ENCODE measurements at places on chromosomes 2 and 18.

DNA sequence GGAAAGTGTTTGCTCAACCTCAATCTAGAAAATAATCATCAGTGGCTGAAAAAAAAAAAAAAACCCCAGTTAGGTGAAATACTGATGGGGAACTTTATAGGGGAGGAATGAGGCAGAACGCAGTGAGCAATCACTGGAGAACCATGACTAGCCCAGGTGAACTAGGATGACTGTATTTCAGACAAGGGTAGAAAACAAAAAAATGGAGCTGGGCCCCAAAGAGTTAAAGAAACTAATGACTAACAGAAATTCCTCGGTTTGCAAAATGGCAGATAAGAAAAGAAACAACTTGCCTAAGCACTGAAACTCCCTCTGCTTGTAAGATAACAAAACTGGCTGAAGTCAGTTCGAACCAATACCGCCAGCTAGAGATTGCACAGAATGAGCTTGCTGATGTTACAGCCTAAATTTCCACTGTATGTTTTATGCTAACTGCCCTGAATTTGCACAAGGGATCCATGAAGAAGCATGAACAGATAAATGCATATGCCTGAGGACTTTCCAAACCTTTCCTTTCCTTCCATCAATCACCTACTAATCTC lies 245.9 kb downstream of the METTL4 start:
- ATAC-seq, result no peak

- peak; percentile 85 for ATAC-seq
These were observed 16.4 kb upstream of the NFU1 start for GRCh38 chr2:69453475-69454129.

- no peak for ATAC-seq
These were observed 89.5 kb downstream of the CERS6 start for GRCh38 chr2:168545439-168546082.

DNA sequence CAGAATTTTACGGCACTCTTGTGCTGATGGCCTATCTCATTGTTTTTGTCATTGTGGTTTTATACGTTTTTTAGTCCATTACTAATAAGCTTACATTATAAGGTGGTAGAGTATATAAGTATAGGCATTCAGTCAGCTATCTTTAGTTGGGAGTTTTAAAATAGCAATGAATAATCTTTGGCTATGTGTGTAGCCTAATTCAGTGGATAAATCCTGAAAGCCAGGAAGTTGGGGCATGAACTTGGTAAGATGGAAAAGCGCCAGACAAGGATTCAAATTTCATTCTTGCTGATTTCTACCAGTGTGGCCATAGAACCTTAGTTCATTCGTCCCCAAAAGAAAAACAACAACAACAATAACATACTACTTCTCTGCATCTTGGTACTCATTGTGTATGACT lies 31.2 kb downstream of the EPC2 start:
- ATAC-seq, result no peak

DNA sequence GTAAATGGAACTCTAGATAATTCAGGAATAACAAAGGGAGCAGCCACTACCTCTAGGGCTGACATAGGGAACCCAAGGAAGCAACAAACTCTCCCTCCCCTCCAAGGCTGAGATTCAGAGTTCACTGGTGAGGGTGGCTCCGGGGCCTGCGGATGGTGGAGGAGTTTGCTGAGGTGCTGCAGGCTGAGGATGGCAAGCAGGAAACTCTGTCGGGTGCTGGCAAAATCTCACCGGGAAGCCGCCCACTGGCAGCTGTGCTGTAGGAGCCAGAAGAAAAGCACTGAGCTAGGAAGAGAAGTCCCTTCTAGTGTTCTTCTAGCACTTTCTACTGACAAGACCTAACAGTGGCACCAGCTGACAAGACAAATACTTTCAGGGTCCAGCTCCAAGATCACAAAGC lies 12.5 kb upstream of the HAAO start:
- ATAC-seq, result no peak

DNA sequence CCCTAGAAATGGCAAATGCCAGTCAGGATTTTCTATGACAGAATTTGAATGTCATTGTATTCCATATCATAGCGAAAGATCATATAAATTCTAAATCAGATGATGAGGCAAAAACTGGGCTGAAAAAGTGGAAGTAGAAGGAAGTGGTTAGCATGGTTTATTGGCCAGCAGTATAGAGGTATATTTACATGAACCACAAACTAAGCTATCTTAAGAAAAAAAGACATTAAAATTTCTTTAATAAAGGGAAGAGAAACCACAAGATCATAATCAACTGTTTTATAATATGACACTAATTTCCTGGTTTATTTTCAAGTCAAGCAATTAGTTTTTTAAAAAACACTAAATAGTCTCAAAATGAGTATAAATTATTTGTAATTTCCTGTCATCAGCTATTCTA lies 123.2 kb upstream of the LRP1B start:
- no peak for ATAC-seq

DNA sequence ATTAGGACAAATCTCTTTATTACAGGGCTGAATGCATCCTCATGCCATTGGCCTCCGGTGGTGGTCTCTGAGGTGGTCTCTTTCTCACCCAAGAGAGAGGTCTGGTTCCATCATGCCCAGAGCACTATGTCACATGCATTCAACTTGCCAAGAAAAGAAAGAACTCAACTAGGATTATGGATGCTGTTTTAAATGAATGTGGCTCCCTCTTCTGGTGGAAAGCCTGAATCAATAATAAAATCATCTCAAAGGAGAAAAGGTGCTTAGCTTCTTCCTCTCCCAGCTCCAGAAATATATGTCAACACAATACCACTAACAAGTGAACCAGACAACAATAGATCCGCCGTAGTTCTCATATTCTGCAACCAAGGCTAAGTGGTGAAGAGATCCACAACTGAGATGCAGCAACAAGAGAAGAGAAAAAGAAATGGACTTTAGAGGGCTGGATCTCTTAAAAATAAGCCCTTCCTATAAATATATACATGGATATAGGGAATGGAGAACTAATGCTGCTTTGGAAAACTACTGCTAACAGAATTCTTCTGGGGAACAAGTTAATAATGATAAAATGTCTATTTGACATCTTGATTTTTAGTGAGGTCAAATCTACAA lies 396.8 kb downstream of the NCKAP5 start:
- no peak for ATAC-seq

DNA sequence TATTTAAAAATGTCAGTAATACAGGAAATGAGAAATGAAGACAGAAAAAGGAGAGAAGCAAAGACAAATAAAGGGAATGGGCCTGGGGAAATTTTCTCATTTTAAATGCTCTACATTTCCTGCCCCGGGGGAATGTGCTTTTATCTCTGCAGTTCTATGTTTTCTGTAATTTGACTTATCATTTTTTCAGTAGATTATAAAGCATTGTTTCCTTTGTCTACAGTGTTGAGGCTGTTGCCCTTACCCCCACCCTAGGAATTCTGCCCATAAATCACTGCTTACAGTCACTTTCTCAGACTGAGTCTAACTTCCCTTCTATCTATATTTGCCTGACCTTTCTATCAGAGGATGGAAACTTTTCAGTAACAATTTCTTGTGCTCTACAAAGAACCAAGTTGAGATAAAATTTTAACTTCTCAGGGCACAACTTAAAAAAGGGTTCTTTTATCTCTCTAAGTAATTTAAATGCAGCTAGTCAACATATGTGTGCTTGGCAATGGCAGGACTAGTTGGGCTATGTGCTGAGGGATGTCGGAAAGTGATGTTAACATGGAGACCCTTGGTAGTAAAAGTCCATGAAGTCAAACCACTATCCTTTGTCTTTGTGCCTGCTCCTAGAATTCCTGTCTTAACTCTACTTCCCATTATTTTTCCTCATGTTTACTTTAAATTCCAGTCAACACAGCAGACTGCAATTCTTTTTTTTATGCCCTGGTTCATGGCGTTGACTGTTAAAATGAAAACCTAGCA lies 146.5 kb upstream of the MMADHC start:
- no peak for ATAC-seq

GRCh38 chr2:44793322-44793870 lies 148.1 kb upstream of the SIX3 start:
- no peak for ATAC-seq

- peak; percentile 47 for ATAC-seq
These were observed 6.9 kb upstream of the GPR155 start for GRCh38 chr2:174493549-174494331.

GRCh38 chr18:62324181-62324828 lies 805 bp upstream of the TNFRSF11A start:
- no peak for ATAC-seq

DNA sequence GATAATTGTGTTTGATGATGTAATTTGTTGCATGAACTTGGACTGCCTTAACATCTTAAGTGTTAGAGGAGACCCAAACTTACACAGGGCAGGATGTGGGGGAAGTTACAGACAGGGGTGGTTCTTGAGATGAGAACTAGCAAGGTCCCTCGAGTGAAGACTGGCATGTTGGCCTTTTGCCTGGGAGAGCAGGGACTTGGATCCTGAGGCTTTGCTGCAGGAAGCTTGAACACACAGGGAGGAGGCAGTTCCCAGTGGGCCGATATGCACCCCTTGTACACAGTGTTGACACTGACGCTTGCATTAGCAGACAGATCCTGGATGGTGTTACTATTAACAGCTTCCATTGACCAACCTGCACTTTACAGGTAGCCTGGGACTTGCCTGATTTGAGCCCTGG lies 47.5 kb downstream of the CHRNA1 start:
- ATAC-seq, result no peak

GRCh38 chr2:175062787-175063585 lies 57.8 kb upstream of the CHN1 start:
- no peak for ATAC-seq

DNA sequence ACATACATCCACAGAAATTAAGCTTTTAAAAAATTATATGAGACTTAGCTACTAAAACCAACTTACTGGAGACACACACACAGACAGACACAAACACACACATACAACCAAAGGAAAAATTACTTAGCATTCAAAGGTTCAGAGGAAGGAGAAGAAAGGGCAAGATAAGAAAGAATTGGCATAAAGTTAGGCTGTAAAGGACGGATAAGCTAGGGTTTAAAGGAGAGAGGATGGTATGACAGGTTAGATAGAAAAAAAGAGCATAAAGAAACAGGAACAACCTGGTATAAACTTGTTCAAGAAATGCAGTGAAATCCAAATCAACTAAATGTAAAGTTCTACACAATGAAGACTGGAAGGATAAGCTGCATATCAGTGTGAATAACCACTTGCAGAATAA lies 73.4 kb downstream of the SLC66A3 start:
- no peak for ATAC-seq

DNA sequence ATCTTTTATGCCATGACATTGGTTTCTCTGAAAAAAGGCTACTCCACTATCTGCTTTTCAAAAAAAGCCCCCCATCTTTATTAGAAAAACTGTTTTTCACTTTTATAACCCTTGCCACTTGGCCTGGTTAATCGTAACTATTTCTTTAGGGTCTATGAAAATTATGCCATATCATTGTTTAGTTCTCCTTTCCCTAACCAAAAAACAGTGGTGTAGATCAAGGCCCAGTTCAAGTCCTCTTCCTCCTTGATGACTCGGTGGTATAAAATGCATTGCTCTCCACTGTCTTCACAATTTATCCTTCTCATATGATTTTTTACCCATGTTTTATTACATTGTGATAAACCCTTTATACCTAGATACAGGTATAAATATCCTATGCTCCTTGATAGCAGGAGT lies 205.5 kb downstream of the ZNF521 start:
- no peak for ATAC-seq

DNA sequence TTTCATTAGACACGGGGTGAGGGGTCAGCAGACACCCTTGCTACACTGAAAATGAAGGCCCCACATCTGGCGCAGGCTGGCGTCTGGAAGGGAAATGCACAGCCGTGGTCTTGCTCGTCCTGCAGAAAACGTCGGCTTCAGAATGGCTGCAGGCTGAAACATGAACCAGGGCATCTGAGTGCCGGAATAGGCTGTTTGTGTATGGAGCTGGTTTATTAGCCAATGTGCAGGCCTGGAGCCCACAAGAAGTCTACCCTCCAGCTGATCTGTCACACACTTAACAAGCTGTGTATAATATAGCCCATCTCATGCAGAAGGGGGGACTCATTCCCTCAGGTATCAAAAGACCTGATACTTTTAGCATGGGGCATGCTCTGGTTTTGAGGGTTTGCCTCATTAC lies 153.4 kb upstream of the SOX11 start:
- no peak for ATAC-seq

GRCh38 chr2:117726747-117727146 lies 87.7 kb upstream of the DDX18 start:
- no peak for ATAC-seq

DNA sequence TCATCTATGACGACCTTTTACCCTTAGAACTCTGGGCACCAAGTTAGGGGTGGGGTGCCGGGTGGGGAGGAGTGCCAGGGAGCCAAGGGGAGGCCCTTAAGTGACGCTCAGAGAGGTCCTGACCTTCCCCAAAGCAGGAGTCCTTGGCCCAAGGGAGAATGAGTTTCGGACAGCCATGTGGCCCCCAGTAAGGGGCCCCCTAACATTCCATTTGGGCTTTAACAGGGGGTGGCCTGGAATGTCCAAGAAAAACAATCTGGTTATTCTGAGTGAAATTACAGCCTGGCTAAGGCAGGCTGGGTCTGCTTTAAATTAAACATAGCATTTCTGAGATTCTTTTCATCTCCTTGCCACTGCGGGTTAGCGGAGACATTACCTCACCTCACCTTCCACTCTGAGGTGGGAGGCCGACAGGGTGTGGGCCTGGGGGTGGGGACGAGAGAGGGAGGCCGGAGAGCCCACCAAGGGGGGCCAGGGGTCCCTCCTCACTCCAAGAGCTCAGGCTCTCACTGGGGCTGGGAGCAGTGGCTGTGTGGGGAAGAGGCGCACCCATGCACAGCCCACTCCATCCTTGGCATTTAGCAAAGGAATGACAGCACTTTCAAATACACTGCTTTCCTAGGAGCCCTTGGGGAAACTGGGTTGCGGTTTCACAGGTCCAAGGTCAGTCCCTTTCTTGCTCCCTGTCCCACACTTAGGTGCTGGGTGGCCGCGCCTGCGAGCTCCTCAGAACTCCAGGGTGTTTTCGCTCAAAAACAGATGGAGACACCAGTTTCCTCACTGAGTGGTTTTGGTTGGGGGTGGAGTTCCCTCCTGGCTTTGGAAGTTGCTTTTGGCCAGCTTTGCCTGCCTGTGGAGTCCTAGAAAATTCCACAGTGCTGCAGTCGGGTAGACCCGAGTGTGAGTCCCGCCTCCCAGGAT lies 107.4 kb downstream of the POLR1A start:
- ATAC-seq, result no peak

- no peak for ATAC-seq
These were observed 110.0 kb downstream of the NCKAP5 start for GRCh38 chr2:133458280-133458679.

DNA sequence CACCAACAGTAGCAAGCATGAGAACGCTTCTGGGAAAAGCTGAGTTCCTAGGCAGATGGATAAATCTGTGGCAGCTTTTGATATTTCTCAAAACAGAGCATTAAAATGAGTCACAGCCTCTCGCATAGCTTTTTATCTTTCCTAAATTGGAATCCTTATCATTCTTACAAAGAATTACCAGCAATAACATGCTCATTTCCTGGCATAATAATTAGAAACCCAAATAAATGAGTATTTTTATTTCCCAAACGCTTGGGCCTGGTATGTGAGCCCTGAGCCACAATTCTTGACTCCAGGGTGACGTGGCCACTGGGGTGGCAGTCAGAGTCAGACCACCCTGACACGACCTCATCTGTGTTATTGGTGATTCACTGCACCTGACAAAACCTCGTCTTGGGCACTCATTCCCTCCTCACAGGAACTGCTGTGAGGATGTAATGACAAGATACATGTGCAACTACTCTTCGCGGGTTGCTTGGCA lies 210.7 kb downstream of the ARL4C start:
- ATAC-seq, result no peak
